ENCODE measurements at places on chromosomes 5 and 9.

- no peak for DNase-seq
Observed at GRCh38 chr5:150618588-150619281, 21.7 kb upstream of the SYNPO start.

- no peak for DNase-seq
Observed at GRCh38 chr5:119318256-119318894, 37.4 kb upstream of the TNFAIP8 start.

- no peak for DNase-seq
Observed at GRCh38 chr5:140962190-140962589, 4.1 kb upstream of the PCDHAC2 start.

DNA sequence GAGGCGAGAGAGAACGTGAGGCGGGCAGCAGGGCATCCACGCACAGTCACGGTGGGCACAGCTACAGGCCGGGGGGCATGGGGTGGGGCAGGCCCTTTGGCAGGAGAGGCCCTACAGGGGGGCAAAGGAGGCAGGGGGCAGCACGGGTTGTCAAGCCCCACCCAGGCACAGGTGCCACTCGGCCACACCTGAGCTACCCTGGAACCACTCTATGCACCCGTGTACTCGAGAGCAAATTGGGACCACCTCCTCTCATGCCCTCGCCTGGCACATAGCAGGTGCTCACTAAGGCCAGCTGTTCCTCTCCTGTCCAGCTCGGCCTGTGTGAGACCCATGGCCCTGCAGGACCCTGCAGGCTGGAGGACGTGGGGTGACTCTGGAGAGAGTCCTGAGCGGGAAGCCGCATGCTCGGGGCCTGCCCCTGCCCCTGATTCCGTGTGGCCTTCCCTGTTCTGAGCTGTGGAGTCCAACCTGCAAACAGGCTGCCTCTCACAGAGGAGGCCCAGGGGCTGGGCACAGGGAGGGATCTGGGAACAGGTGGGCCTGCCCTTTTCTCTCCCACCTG lies 31.4 kb upstream of the SARDH start:
- DNase-seq = no peak

DNA sequence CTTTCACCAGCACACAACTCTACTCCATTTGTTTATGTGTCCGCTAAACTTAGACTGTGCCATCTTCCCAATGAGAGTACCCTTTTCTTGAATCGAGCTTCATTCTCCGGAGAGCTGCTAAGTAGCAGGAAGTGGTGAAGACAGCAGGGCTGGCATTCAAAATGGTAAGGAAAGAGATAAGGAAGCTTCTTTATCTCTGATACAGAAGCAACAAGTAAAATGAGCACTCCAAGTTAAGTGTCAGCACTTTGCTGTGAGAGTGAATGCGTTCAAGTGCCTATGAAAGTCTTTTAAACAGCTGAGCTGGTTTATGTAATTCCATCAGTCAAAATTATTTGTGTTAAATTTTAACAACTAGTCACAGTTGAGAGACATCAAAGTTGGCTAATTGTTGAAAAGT lies 386.8 kb upstream of the PTPRD start:
- DNase-seq = no peak

GRCh38 chr5:124979251-124979650 lies 232.8 kb upstream of the ZNF608 start:
- DNase-seq = no peak

- no peak for DNase-seq
Observed at GRCh38 chr9:36301227-36301626, 43.0 kb upstream of the GNE start.

- peak; percentile 82 for DNase-seq
Observed at GRCh38 chr5:109690975-109691574, 1.3 kb downstream of the MAN2A1 start.

DNA sequence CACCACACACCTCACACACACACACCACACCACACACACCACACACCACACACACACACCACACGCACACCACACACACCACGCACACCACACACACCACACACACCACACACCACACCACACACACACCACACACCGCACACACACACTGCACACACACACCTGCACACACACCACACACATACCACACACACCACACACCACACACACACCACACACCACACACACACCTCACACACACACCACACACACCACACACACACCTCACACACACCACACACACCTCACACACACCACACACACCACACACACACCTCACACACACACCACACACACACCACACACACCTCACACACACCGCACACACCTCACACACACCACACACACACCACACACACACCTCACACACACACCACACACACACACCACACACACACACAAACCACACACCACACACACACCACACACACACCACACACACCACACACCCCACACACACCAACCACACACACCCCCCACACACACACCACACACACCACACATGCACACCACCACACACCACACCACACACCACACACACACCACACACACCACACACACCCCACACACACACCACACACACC lies 73.7 kb downstream of the ARHGEF37 start:
- DNase-seq = no peak

GRCh38 chr9:78103971-78104433 lies 72.4 kb upstream of the GNAQ start:
- DNase-seq = no peak

DNA sequence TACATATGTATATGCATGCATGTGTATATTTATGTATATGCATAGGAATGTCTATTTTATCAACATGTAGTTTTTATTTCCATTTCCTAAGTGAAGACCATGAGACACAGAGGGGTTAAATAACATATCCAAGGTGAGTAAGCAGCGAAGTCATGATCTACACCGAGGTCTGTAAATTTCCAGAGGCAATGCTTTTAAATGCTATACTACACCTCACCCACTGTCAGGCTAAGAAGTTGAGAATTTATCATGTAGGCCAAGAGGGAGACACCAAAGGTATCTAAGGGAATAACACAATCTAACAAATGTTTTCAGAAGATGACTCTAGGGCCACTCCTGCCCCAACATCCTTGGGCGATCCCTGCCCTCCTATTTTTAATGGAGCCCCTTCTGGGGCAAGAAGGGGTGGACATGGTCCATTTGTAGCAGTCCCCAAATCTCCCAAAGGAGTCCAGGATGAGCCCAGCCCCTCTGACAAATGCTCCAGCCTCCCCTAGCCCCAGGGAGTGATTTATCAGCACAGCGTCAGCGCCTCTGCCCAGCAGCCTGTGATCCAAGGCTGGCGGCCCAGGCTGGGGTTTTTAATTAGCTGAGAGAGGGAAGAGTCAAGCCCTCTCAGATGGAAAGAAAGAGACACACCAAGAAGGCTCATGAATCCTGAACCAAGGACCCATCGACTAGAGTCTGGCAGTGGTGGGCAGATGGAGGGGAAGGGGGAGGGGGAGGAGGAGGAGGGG lies 339.9 kb downstream of the ASTN2 start:
- no peak for DNase-seq

- DNase-seq = no peak
Observed at GRCh38 chr5:174755106-174755505, 30.7 kb downstream of the MSX2 start.

- DNase-seq = no peak
Observed at GRCh38 chr5:168920019-168920810, 341.0 kb upstream of the PANK3 start.

DNA sequence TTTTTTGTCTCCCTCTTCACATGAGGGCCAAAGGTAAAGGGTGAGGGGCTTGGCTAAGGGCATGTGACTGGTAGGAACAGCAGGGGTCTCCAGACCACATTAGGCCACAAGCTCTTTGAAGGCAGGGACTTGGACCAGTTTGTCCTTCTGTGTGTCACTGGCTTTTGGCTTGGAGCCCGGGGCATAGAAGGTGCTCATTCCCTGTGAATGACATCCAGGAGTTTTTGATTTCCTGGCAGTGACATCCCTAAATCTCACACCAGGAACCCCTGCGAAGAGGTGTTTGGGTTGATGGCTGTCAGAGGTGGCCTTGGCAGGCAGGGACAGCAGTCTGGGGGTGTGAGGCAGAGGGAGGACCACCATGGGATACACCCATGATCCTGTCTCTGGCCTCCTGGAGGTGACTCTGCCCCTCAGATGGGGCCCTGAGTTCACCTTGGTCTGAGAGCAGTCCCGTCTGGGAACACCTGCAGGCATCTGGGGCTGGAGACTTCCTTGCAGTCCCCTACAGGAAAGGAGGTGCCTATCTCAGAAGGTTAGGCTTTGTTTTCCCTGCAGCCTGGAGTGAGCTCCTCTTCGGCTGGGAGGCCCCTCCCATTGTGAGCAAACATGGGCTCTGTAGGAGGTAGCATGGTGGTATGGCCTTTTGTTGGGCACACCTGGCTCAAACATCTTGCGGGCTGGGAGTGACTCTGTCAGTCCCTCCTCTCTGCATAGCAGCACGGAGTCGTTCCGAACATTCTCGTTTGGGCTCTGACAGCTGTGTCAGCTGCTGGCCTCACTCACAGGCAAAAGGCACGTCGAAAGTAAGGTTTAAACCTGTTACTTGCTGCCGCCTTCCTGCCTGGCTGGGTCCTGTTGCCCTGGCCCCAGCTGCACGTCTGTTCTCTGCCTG lies 38.6 kb upstream of the PITX1 start:
- DNase-seq = no peak

- no peak for DNase-seq
Observed at GRCh38 chr5:99911971-99912370, 623.2 kb upstream of the FAM174A start.

GRCh38 chr5:132481596-132482211 lies 8.9 kb downstream of the IRF1 start:
- DNase-seq = no peak

- DNase-seq = no peak
Observed at GRCh38 chr5:150206098-150206778, 16.4 kb downstream of the SLC6A7 start.

GRCh38 chr5:104774372-104774771 lies 1211.8 kb upstream of the NUDT12 start:
- no peak for DNase-seq

DNA sequence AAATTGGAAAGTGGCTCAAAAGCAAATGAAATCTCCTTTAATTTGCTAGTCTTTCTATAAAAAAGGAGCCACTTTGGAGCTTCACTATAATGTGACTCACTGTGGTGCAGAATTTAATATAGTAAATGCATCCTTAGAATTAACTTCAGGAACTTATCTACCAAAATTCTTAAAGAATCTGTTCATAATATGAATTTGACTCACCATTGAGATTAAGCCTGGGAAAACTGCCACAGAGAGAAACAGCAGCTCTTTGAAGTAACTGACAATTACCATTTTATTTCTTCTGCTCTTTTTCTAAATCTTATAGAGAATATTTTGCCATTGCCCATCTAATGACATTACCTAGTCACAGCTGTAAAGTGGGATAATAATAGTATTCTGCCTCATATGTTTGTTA lies 211.9 kb upstream of the CDH6 start:
- DNase-seq = no peak

DNA sequence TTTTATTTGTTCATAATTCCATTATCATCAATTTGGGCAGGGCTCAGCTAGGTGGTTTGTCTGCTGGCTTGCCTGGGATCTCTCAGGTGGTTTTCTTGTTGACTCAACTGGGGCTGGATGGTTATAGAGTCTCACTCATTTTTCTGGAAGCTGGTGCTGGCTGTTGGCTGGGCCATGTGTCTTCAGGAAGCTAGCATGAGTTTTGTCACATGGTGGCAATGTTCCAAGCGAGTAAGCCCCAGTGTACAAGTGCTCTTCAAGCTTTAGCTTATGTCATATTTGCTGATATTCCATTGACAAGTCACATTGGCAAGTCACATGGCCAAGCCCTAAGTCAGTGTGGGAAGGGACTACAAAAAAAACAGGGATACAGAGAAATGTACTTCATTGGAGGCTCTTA lies 2.3 kb upstream of the RASEF start:
- DNase-seq = no peak

DNA sequence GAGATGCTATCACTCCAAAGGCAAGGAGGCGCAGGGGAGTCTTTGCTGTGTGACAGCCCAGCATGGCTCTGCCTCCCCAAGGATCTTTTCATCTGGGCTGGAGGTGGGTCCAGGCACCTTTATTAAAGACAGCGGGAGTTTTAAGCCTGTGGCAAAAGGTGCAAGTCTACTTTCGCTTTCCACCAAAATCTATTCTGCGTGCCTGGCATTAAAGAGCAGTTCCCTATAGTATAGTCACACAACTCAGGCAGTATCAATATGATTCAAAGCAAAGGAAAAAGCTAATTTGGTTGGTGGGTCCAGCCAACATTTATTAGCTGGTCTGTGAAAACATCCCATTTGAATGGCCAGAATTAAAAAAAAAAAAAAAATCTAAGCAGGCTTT lies 398.7 kb downstream of the EBF1 start:
- DNase-seq = no peak

- DNase-seq = no peak
Observed at GRCh38 chr5:179913461-179913860, 5.8 kb upstream of the TBC1D9B start.

GRCh38 chr9:38404314-38404713 lies 11.8 kb downstream of the ALDH1B1 start:
- DNase-seq = no peak

- no peak for DNase-seq
Observed at GRCh38 chr9:90441814-90442213, 200.8 kb downstream of the DIRAS2 start.

DNA sequence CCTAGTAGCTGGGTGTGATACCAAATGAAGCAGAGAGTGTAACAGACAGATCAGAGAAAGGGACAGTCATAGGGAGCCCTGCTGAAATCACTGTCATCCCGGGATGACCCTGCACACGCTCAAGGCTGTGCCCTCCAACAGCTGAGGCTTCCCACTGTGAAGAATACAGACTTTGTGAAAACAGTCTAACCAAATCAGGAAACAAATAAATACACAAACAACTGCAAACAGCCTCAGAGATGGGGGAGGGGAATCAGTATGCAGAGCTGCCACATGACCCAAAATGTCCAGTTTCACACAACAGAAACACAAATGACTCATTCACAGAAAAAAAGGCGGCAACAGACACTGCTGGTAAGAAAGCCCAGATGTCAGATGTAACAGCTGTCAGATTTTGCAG lies 101.9 kb downstream of the ADAMTS2 start:
- DNase-seq = no peak

DNA sequence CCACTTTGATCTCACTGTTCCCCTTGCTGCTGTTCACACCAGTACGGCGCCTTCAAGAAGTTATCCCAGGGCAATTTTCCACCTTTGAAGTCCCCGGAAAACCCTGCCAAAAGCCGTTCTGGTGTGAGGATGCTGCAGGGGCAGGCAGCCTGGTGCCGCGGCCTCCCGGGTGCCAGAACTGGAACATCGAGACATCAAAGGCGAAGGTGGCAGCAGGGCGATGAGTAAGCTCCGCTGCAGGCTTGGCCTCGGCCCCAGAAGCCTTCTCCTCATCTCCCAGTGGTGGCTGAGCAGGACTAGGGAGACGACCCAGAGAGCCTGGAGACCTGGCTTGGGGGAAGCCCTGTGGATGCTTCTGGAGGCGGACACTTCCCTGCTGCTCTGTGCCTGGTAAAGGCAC lies 115.3 kb upstream of the MSX2 start:
- no peak for DNase-seq

- DNase-seq = no peak
Observed at GRCh38 chr5:127732963-127733362, 29.8 kb downstream of the CCDC192 start.

GRCh38 chr9:37969130-37969529 lies 65.2 kb upstream of the SLC25A51 start:
- no peak for DNase-seq

All from SHP77 treated with DMSO at 0.1 percent for 48 hours (cell line).